ENCODE measurements at places on chromosomes 4 and X. TPM values are rescaled to one million over a fixed set of nuclear protein-coding genes. Genes with fewer than 3 reads are reported as not detected.

GRCh38 chrX:47900833-47901232 is 64.1 kb downstream of the ZNF81 start:
- no peaks in the 10 kb centered on the region for H3K27me3 ChIP-seq
- no peak for DNase-seq
- no peaks in the 10 kb centered on the region for H3K36me3 ChIP-seq
- H3K27ac ChIP-seq = no peak overlapping the region
- no peak overlapping the region for H3K4me3 ChIP-seq
- no peaks in the 10 kb centered on the region for H3K4me1 ChIP-seq

GRCh38 chr4:72896515-72896914 is 173.0 kb downstream of the COX18 start:
- H3K36me3 ChIP-seq = no peaks in the 10 kb centered on the region
- H3K4me1 ChIP-seq = no peaks in the 10 kb centered on the region
- no peak overlapping the region for H3K4me3 ChIP-seq
- DNase-seq = no peak
- H3K27me3 ChIP-seq = no peaks in the 10 kb centered on the region

- H3K27ac ChIP-seq = no peak overlapping the region
- H3K36me3 ChIP-seq = no peaks in the 10 kb centered on the region
- H3K4me3 ChIP-seq = no peak overlapping the region
- DNase-seq = no peak
- H3K27me3 ChIP-seq = no peaks in the 10 kb centered on the region
- H3K4me1 ChIP-seq = no peaks in the 10 kb centered on the region
Observed at GRCh38 chr4:67723949-67724348, 23.0 kb upstream of the UBA6 start.

Gene UCP1
- total RNA-seq = not detected

DNA sequence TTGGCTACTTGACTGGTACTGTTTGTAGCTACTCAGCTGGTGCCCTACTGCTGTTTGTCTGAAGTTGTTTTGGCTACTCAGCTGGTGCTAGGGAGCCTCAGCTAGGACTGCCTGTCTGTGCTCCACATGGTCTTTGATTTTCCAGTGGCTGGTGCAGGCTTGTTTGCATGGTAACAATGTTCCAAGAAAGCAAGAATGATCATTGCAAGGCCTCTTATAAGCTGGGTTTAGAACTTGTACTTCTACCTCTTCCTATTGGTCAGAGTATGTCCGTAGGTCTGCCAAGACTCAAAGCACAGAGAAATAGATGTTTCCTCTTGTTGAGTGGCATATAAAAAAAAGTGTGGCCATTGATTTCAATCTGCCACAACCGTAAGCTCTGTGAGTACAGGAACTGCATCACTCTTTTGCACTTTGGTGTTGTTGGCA is 17.6 kb downstream of the NFKB1 start:
- H3K4me1 ChIP-seq = no peaks in the 10 kb centered on the region
- no peaks in the 10 kb centered on the region for H3K27me3 ChIP-seq
- peaks cover 5% of the 10 kb centered on the region for H3K36me3 ChIP-seq
- no peak for DNase-seq
- no peak overlapping the region for H3K4me3 ChIP-seq
- H3K27ac ChIP-seq = no peak overlapping the region

GRCh38 chr4:46992338-46992737 is 1.0 kb downstream of the GABRA4 start:
- no peak for DNase-seq
- no peak overlapping the region for H3K27ac ChIP-seq
- no peak overlapping the region for H3K4me3 ChIP-seq
- H3K36me3 ChIP-seq = no peaks in the 10 kb centered on the region
- H3K4me1 ChIP-seq = no peaks in the 10 kb centered on the region

DNA sequence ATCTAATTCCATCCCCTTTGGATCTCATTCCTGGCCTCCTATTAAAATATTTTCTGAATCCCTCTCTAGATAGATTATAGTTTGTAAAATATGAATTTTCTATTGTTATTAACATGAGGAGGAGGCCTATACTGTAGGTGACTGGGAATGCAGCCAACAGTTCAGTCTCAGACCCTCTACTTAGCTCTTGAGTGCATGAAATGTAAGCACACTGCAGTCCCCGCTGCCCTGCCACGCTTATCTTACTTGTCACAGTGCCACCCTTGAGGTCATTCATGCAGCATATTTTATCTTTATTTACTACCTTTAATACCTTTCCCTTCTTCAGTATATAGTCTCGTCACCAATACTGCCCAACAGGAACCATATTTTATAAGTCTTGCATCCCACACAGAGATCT is 151.0 kb downstream of the CAMK2D start:
- no peaks in the 10 kb centered on the region for H3K36me3 ChIP-seq
- H3K27me3 ChIP-seq = no peaks in the 10 kb centered on the region
- DNase-seq = no peak

GRCh38 chr4:35938936-35939335 is 305.4 kb downstream of the ARAP2 start:
- no peaks in the 10 kb centered on the region for H3K4me1 ChIP-seq
- H3K4me3 ChIP-seq = no peak overlapping the region
- H3K27me3 ChIP-seq = no peaks in the 10 kb centered on the region
- no peak for DNase-seq
- no peak overlapping the region for H3K27ac ChIP-seq

DNA sequence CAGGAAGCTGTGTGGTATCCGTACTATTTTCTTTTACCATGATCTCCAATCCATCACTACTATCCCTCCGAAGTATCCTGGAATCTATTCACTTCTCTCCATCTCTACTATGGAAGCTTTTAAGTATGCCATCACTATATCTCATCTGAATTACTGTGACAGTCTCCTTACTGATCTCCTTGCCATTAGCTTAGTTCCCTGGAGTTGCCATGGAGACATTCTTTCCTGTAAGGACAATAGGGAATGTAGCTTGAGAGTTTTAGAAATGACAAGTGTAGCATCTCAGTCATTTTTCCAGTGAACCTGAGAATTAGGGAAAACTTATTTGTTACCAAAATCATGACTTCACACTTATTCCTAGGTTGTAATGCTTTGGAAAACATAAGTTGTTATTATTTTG is 86.3 kb downstream of the HPGD start:
- no peak overlapping the region for H3K27ac ChIP-seq
- H3K4me3 ChIP-seq = no peak overlapping the region
- peaks cover 15% of the 10 kb centered on the region for H3K4me1 ChIP-seq
- H3K27me3 ChIP-seq = no peaks in the 10 kb centered on the region
- no peak for DNase-seq

DNA sequence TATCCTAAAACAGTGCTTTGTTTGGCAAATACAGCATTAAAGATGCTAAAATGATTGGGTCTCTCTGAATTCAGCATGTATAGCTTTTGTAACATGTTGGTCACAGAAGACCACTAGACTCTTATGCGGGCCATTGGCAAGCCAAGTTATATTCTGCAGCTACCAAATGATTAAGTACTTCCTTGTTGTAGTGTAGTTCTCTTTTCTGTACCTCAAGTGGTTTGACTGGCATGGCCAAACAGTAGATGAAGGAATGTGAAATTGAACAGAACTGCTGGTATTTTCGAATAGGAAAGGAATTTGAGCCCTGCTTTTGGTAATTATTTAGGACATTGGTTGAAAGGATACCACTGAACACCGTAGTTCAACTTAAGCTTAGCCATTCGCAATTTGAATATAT is 193.9 kb upstream of the GPC4 start:
- no peaks in the 10 kb centered on the region for H3K36me3 ChIP-seq
- H3K27me3 ChIP-seq = no peaks in the 10 kb centered on the region
- H3K27ac ChIP-seq = no peak overlapping the region
- H3K4me1 ChIP-seq = peaks cover 8% of the 10 kb centered on the region
- no peak for DNase-seq

GRCh38 chrX:118795528-118796280 is 27.9 kb upstream of the ZCCHC12 start:
- no peak overlapping the region for H3K4me3 ChIP-seq
- DNase-seq = no peak
- no peak overlapping the region for H3K27ac ChIP-seq
- H3K4me1 ChIP-seq = no peaks in the 10 kb centered on the region
- H3K27me3 ChIP-seq = no peaks in the 10 kb centered on the region

Gene SHOX
- not detected for total RNA-seq

- peaks cover 10% of the 10 kb centered on the region for H3K4me1 ChIP-seq
- H3K4me3 ChIP-seq = no peak overlapping the region
- H3K27me3 ChIP-seq = no peaks in the 10 kb centered on the region
- no peak overlapping the region for H3K27ac ChIP-seq
- no peaks in the 10 kb centered on the region for H3K36me3 ChIP-seq
Observed at GRCh38 chr4:131613824-131614216, 1535.3 kb upstream of the PCDH10 start.

Gene F8A2
- not detected for total RNA-seq

GRCh38 chr4:4437798-4438470 is 51.0 kb downstream of the NSG1 start:
- DNase-seq = no peak
- no peak overlapping the region for H3K4me3 ChIP-seq
- H3K4me1 ChIP-seq = no peaks in the 10 kb centered on the region
- H3K27me3 ChIP-seq = no peaks in the 10 kb centered on the region
- no peaks in the 10 kb centered on the region for H3K36me3 ChIP-seq
- no peak overlapping the region for H3K27ac ChIP-seq

DNA sequence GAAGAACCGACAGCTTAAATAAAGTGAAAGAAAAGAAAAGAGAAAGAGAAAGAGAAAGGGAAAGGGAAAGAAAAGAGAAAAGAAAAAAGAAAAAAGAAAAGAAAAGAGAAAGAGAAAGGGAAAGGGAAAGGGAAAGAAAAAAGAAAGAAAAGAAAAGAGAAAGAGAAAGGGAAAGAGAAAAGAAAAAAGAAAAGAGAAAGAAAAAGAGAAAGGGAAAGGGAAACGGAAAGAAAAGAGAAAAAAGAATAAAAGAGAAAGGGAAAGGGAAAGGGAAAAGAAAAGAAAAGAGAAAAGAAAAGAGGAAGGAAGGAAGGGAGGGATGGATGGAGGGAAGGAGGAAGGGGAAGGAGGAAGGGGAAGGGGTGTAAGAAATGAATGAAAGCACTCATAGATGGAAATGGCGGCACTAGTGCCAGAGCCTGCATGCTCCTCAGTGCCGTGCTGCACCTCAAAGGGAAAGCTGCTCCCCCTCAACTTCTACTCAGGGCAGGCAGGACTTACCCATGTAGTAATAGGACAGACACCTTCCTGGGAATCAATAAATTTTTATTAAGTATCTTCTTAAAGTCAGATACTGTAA is 70.7 kb downstream of the AFAP1 start:
- peaks cover 22% of the 10 kb centered on the region for H3K36me3 ChIP-seq
- H3K27me3 ChIP-seq = no peaks in the 10 kb centered on the region
- no peak overlapping the region for H3K27ac ChIP-seq
- H3K4me3 ChIP-seq = no peak overlapping the region
- peaks cover 15% of the 10 kb centered on the region for H3K4me1 ChIP-seq

Gene DDIT4L
- total RNA-seq = 1.2 TPM

DNA sequence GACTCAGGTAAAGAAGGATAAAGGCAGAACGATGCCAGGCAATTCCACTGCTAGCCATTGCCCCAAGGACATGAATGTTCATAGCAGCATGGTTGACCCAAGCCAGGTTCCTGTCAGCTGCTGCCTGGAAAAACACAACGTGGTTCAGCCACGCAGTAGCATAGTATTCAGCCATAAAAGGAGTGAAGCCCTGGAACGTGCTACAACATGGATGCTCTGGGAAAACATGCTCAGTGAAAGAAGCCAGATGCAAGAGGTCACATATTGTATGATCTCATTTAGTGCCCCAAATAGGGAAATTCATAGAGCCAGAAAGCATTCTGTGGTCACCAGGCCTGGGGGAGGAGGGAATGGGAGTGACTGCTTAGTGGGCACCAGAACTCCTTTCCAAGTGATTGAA is 129.8 kb downstream of the GPR143 start:
- H3K27me3 ChIP-seq = no peaks in the 10 kb centered on the region
- no peak overlapping the region for H3K27ac ChIP-seq
- no peak overlapping the region for H3K4me3 ChIP-seq
- no peaks in the 10 kb centered on the region for H3K4me1 ChIP-seq

Gene PRSS48
- total RNA-seq = not detected

DNA sequence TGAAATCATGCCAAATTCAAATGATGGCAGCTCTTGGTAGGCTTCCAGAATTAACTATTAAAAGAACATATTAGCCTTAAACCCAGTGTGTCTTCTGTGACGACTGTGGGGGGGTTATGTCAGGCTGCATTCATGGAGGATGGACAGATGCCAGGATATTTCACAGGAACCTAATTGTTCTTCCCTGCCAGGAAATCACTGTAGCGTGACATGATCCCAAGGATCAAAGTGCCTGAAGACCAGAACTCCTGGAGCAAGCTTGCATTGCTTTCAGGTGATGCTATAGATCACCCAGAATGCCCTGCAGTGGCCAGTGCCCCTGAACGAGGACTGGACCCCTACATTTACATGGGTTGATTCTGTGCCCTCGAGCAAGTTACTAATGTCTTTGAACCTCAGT is 1093.0 kb upstream of the TENM3 start:
- DNase-seq = no peak
- H3K4me1 ChIP-seq = no peaks in the 10 kb centered on the region
- no peak overlapping the region for H3K4me3 ChIP-seq
- no peak overlapping the region for H3K27ac ChIP-seq

DNA sequence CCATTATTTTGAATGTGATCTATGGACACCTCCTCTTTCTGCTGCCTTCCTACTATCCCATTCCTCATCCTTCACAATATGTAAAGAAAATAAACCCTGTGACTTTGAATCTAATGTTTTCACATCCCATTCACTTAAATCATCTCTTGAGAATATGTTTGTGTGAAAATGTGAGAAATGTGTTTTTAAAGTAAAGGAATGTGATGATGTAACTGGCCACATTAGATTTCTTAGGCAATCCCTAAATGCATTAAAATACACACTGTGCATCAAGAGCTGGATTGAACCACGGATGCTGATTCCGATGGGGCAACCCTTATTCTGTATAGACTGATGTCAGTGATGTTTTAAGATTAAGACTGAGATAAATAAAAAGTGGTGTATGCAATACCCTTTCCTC is 558.9 kb upstream of the TENM3 start:
- no peak for DNase-seq
- H3K36me3 ChIP-seq = no peaks in the 10 kb centered on the region
- H3K27me3 ChIP-seq = no peaks in the 10 kb centered on the region
- H3K4me1 ChIP-seq = no peaks in the 10 kb centered on the region
- no peak overlapping the region for H3K27ac ChIP-seq

GRCh38 chrX:54171527-54172250 is 11.4 kb downstream of the FAM120C start:
- H3K27me3 ChIP-seq = no peaks in the 10 kb centered on the region
- peaks cover 4% of the 10 kb centered on the region for H3K4me1 ChIP-seq
- H3K27ac ChIP-seq = no peak overlapping the region
- H3K36me3 ChIP-seq = peaks cover 8% of the 10 kb centered on the region

DNA sequence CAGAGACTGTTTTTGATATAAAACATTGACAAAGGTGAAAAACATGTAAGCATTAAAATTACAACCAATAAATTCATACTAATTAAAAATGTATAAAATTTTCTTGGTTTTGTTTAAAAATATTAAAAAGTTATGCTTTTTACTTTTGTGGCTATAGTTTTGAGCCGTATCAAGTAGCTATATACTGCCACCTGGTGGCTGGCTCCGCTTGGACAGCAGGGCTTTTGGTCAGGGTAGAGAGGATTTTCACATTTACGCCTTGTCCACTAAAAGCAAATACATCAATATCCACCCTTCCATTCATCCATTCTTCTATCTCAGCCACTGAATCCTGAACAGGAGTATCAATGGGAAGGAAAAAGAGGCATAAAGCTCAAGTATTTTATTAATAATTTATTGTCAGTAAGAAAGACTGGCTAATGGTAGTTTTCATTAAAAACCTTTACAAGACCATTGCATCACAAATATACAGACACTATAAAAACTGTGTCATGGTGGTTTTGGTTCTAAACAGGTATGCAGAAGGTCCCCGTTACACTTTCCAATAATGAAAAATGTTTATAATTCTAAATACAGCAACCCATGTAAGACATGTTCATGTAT is 32.1 kb upstream of the MTNR1A start:
- H3K4me1 ChIP-seq = no peaks in the 10 kb centered on the region
- H3K27ac ChIP-seq = no peak overlapping the region
- peaks cover 4% of the 10 kb centered on the region for H3K36me3 ChIP-seq
- DNase-seq = peak; percentile 70

Data from Calu3 (cell line).